Activated CD4-positive, alpha-beta T cell treated with anti-CD3 and anti-CD28 coated beads, Interleukin-2, amount 50 U/mL, for 4 hours (primary cell): ENCODE measurements at places on chromosomes 3 and 15.

- peak; percentile 75 for DNase-seq
Observed at GRCh38 chr15:74378848-74379247, 11.4 kb upstream of the CYP11A1 start.

DNA sequence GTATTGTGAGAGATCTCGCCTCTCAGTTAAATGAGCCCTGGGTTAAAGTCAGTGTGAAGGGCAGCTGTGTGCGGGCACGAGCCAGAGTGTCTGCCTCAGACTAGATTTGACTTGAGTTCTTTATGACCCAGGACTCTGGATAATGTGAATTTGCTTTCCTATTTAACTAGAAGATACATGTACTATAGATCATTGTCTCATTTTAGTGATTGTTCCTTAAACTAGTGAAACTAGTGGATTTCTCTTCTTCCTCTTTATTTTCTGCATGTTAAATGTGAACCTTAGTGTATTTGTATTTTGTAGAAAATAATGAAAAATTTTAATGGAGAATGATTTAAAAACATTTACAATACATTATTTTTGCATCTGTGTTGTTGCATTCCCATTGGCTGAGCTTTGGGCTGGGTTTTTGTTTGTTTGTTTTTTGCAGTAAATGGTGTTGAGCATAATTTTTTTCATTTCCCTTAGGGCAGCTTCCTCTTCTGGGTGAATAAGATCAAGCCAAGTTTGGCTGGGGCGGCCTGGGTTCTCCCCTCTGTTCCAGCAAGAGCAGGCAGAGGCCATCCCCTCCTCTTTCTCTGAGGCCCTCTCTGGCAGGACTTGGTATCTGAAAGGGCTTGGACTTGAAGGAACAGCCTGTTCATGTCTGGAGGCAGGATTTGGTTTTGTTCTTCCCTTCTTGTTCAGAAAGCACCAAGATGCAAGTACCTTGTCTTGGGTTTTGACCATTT lies 15.0 kb downstream of the GCSAM start:
- no peak for DNase-seq

DNA sequence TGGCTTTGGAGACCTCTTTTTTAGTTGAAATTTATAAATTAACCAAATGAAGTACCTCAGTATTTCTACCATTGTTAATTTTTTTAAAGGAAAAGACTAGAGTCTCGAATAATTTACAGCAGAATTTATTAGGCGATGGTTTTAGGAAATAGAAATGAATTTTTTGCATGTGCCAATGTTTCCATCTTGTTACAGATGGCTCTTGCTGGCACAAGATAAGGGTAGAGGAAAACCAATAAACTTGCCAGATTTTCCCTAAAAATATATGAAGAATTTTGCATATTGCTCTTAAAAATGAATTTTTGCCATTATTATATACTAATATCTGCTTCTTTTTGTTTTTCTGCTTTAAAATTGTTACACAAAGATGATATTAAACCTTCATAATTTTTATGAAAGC lies 380.7 kb downstream of the NLGN1 start:
- DNase-seq = no peak

- DNase-seq = no peak
Observed at GRCh38 chr15:51332206-51333147, 5.9 kb downstream of the CYP19A1 start.

GRCh38 chr3:120506076-120506827 lies 55.5 kb upstream of the FSTL1 start:
- no peak for DNase-seq

- DNase-seq = peak; percentile 51
Observed at GRCh38 chr15:78072080-78072892, 5.2 kb downstream of the TBC1D2B start.

- no peak for DNase-seq
Observed at GRCh38 chr3:48343432-48343831, 10.0 kb upstream of the SPINK8 start.
